ENCODE measurements at places on chromosomes 2 and 18.

- no peak for DNase-seq
These were observed 228.7 kb downstream of the LRATD1 start for GRCh38 chr2:14861181-14861580.

DNA sequence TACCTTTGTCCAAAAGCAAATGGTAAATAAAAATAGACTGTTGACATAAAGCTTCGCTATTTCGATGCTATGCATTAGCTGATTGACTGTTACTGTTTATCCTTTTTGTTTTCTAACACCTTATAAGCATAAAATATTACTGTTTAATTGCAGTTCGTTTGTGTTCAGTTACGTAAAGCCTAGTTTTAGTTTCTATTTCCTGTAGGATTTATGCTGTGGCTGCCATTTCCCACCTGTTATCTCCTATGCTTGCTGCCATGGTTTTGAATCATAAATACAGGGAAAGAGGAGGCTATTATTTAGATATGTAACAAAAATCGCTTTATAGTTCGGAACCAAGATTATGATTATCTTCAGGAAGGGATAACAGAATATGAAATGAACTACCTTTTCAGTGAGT lies 3.9 kb downstream of the TANK start:
- no peak for DNase-seq

- no peak for DNase-seq
These were observed 5.8 kb upstream of the CCDC88A start for GRCh38 chr2:55425431-55425831.

GRCh38 chr18:22705328-22705727 lies 227.8 kb upstream of the RBBP8 start:
- no peak for DNase-seq

Data from effector CD4-positive, alpha-beta T cell (primary cell).